ENCODE measurements at places on chromosomes 13 and 19. TPM values are rescaled to one million over a fixed set of nuclear protein-coding genes. Genes with fewer than 3 reads are reported as not detected.

Gene KANK2
- total RNA-seq = 74.1 TPM

Gene PODNL1
- total RNA-seq = under 0.01 TPM

Gene VAV1
- 77.0 TPM for total RNA-seq

Gene RAD23A
- total RNA-seq = 84.3 TPM

Gene OR7C1
- total RNA-seq = under 0.01 TPM

Gene KRTDAP
- total RNA-seq = not detected

Gene ATP12A
- total RNA-seq = under 0.01 TPM

Gene ZNF581
- 48.5 TPM for total RNA-seq

Gene GZMM
- 0.27 TPM for total RNA-seq

Gene KANK3
- total RNA-seq = 0.27 TPM

Gene AXL
- total RNA-seq = 7.0 TPM

Gene CYP2S1
- total RNA-seq = 3.0 TPM

Gene PALM3
- total RNA-seq = not detected

Gene PCDH17
- 0.54 TPM for total RNA-seq

Gene TNFSF9
- 2.2 TPM for total RNA-seq

Gene F10
- total RNA-seq = 0.27 TPM

Gene TIMM29
- 44.4 TPM for total RNA-seq

Gene FPR1
- total RNA-seq = 7.3 TPM

Gene KLK10
- total RNA-seq = not detected

Gene ZNF628
- total RNA-seq = 8.3 TPM

Gene KLK15
- total RNA-seq = not detected

Gene CLC
- total RNA-seq = 17.5 TPM

Gene KCNJ14
- total RNA-seq = 1.6 TPM

Gene SMAD9
- total RNA-seq = under 0.01 TPM

Gene OR10H1
- under 0.01 TPM for total RNA-seq

Gene KASH5
- 0.27 TPM for total RNA-seq

Gene TMEM221
- total RNA-seq = under 0.01 TPM

Gene SYT3
- 0.81 TPM for total RNA-seq

Gene PDX1
- total RNA-seq = not detected

Gene CACNG8
- under 0.01 TPM for total RNA-seq

Gene GNG8
- not detected for total RNA-seq

Gene TNFRSF19
- total RNA-seq = 1.1 TPM

Gene ZNF146
- total RNA-seq = 24.0 TPM

Gene ZNF468
- total RNA-seq = 16.4 TPM

Gene URAD
- 0.27 TPM for total RNA-seq

Gene ZNF677
- total RNA-seq = 11.3 TPM

Gene FGF9
- under 0.01 TPM for total RNA-seq

Gene LGALS13
- total RNA-seq = not detected

Gene FAM216B
- total RNA-seq = not detected

Gene NCR1
- total RNA-seq = 11.3 TPM

Gene LILRB3
- total RNA-seq = 1.1 TPM

Gene CEACAM7
- total RNA-seq = not detected
